Brain (organoid and tissue), 16 donors: ENCODE measurements at places on chromosomes 16 and 17.
A peak's percentile ranks its signal among the peaks of the same experiment; 100 is the strongest.

DNA sequence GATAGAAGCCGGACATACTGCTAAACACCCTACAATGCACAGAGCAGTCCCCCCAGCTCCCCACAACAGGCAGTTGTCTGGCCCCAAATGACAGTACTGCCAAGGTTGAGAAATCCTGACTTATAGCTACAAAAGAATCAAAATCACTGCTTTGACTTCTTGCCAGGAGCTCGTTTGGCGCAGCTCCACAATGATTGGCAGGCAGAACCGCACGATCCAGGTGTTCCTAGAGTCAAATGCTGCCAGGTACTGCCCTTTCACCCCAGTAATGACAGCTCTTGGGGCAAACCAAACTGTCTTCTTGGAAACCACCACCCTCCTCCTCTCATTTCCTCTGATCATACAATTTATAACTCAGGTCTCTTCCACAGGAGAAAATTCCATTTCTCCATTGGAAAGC, 2.2 kb upstream of the TMC5 start:
- DNase-seq: no peak

DNA sequence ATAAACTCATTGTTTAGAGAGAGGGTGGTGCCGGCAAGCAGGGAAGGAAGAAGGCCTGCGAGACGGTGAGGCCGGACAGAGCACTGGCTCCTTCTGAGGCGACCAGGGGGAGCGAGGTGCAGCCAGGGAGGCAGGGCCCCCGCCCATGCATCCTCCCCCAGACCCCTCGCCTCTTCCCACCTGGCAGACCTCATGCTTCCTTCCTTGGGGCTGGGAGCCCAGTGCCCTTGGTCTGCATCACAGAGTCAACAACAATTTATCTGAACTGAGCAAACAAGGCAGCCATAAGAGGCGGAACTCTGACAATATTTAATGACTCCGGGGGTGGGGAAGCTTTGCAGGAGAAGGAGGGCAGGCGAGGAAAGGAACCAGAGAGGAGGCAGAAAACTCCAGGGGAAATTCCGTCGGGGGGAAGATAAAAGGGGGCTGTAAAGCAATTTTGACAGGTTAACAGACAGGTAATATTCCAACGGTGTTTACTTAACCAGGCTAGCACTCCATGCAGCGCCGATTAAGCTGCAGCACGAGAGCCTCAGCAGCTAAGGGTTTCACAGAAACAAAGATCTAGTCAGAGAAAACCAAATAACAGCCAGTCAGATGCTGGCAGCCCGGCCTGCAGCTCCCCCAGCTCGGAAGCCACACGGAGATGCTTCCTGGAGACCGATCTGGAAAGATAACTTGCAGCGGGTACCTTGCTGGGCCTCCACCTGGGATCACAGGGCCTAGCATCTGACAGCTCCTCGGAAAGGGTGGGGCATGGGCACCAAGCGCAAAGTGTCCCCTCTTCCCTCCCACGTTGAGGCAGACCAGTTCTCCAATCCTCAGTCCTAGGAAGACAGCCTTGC, 398.2 kb downstream of the SOX9 start:
- peak; percentile 64 for DNase-seq

GRCh38 chr16:66926171-66926947, 1.0 kb upstream of the RRAD start:
- peak; percentile 65 for DNase-seq

DNA sequence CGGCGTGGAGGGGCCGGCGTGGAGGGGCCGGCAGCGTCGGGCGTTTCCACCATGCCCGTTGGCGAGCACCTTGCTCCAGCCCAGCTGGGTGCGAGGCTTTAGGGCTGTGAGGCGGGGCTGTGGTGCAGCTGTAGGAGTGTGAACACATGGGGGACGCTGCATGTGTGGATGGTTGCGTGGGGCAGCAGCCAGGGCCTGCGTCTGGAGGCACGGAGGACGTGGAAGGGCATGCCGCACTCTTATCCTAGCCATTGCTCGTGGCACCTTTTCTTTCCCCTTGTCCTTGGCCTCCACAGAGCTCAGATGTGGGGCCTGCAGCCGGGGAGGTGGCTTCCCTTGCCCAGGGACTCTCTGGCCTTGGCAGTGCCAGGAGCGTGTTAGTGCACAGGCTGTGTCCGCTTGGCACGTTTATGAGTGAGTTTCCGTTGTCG, 47.8 kb downstream of the PDPK1 start:
- DNase-seq: no peak

GRCh38 chr17:13609941-13610340, 8.2 kb upstream of the HS3ST3A1 start:
- DNase-seq: no peak

DNA sequence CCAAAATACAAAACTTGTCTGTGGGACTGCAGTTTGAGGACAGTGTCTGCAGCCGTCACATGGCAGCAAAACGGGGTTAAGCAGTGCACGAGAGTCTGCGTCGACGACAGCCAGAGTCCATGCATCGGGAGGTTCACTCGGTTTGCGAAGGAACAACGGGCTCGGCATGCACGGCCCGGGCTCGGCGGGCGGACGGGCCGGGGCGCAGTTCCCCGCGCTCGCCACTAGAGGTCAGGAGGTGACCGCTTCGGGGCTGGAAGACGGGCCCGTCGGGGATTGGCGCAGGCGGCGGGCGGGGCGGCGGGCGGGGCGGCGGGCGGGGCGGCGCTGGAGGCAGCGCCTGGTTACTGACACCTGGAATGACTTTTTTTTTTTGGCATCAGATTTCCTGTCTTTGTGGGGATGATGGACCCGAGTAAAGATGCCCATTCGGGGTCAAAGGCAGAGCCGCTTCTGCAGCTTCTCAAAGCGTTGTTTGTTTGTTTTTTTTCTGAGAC, 6.5 kb downstream of the SCGB1C2 start:
- peak; percentile 86 for DNase-seq
